Activated CD4-positive, alpha-beta T cell treated with anti-CD3 and anti-CD28 coated beads, Interleukin-2, amount 10 ng/mL, durations not matched to agents 24 days and 14 days (primary cell): ENCODE measurements at places on chromosomes 1 and 21. TPM values are rescaled to one million over a fixed set of nuclear protein-coding genes. Genes with fewer than 3 reads are reported as not detected.

HSD3B1 gene
- total RNA-seq = not detected in 2 replicates

VANGL2 gene
- total RNA-seq = 0.02 and 0.05 TPM in 2 replicates

MIXL1 gene
- total RNA-seq = not detected in 2 replicates

LDLRAD2 gene
- 0.05 TPM in 1 of 2 replicates, not detected in the other for total RNA-seq

C8B gene
- not detected in 2 replicates for total RNA-seq

OR2T35 gene
- total RNA-seq = not detected in 2 replicates

CFHR2 gene
- 0.37 TPM in 1 of 2 replicates, not detected in the other for total RNA-seq

PLA2G2F gene
- not detected in 2 replicates for total RNA-seq

RGS16 gene
- total RNA-seq = 94.3 and 94.7 TPM in 2 replicates

VHLL gene
- total RNA-seq = 0.54 and 1.0 TPM in 2 replicates

CSF3R gene
- 0.07 and 0.16 TPM in 2 replicates for total RNA-seq

RBP7 gene
- not detected in 2 replicates for total RNA-seq

CYP4A11 gene
- not detected in 2 replicates for total RNA-seq

FLG2 gene
- not detected in 2 replicates for total RNA-seq

PEX19 gene
- 51.8 and 60.2 TPM in 2 replicates for total RNA-seq

CD1E gene
- total RNA-seq = not detected in 2 replicates

SELE gene
- not detected in 2 replicates for total RNA-seq

NCMAP gene
- total RNA-seq = not detected in 2 replicates

NID1 gene
- 0.57 and 0.61 TPM in 2 replicates for total RNA-seq

PTP4A2 gene
- 363 and 390 TPM in 2 replicates for total RNA-seq

PTGFRN gene
- 35.4 and 35.6 TPM in 2 replicates for total RNA-seq

OPTC gene
- not detected in 2 replicates for total RNA-seq

LYSMD1 gene
- total RNA-seq = 4.7 and 5.2 TPM in 2 replicates

SLC2A5 gene
- not detected in 2 replicates for total RNA-seq

PDC gene
- not detected in 2 replicates for total RNA-seq

CLCNKA gene
- not detected in 2 replicates for total RNA-seq

HHIPL2 gene
- 0.19 and 0.82 TPM in 2 replicates for total RNA-seq

ASCL5 gene
- total RNA-seq = not detected in 2 replicates

TMEM54 gene
- 0.89 and 1.4 TPM in 2 replicates for total RNA-seq

SMCP gene
- not detected in 2 replicates for total RNA-seq

RGS4 gene
- not detected in 2 replicates for total RNA-seq

GNG4 gene
- total RNA-seq = 76.2 and 77.2 TPM in 2 replicates

HMGN2 gene
- 528 and 545 TPM in 2 replicates for total RNA-seq

SPRR2G gene
- total RNA-seq = not detected in 2 replicates

DCAF8 gene
- total RNA-seq = 117 and 121 TPM in 2 replicates

SUMO3 gene
- total RNA-seq = 90.3 and 90.6 TPM in 2 replicates

LCE1C gene
- total RNA-seq = not detected in 2 replicates

IFI44 gene
- 20.4 and 27.6 TPM in 2 replicates for total RNA-seq

RIPK4 gene
- total RNA-seq = not detected in 2 replicates

APOBEC4 gene
- total RNA-seq = not detected in 2 replicates

PTGER3 gene
- total RNA-seq = 0.26 and 0.62 TPM in 2 replicates

KIF21B gene
- 48.3 and 49.3 TPM in 2 replicates for total RNA-seq

SPRR5 gene
- total RNA-seq = not detected in 2 replicates
